ENCODE measurements at places on chromosomes 6 and 20.

- DNase-seq, result no peak
Observed at GRCh38 chr20:36441416-36441815, 99.9 kb upstream of the MYL9 start.

GRCh38 chr6:9540534-9541126 is 874.2 kb downstream of the TFAP2A start:
- DNase-seq, result peak; percentile 53

DNA sequence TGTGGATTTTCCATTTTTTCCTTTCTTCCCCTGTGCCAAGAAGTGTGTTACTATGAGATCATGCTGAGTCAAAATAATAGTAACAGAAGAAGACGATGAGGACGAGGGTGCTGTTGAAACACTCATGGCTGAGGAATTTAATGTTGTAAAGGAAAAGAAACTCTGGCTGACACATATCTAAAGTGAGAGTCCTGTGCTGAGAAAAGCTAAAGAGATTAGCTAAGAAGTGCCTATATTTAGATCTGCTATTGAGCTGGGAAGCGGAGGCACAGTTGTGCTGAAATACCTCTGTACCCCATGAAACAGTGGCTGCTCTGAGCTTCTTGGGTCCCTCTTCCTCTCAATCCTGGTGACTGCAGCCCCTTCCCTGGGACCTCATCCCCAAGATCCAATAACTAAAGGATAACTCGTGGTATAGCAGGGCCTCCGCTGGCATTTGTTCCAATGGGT is 1.1 kb upstream of the SYTL3 start:
- no peak for DNase-seq

DNA sequence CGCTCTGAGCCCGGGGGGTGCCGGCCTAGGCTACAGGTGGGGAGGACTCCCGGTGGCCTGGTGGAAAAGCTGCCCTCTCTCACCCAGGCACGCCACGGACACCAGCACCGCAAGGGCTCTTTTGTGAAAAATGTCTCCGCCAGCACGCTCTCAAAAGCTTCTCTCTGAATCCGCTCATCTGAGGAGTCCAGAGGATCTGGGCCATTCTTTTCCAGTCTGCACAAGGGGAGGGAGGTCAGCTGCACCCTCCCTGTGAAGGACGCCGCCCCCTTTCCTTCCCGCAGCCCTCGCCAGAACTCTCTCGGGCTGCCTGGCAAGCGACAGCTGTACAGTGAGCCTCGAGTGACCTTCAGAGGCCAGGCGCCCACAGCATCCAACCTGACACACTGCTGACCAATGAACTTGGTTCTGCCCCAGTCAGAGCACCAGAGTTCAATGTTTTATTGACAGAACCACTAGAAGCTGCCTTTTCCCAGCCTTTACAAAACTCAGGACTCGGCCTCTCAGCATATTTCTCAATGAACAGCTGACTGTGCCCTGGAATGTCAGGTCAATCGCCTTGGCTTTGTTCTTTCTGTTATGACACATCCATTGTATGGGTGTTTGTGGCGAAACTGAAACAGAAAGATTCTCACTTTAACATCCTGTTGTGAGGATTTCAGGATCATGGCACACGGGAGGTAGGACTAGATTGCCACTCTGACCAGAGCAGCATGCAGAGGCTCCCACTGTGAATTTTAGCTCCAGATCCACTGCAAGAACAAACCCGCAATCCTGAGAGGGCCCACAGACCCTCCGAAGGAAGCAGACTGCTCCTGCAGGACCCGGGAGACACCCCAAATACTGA is 26.7 kb downstream of the SERPINB9 start:
- peak; percentile 82 for DNase-seq

DNA sequence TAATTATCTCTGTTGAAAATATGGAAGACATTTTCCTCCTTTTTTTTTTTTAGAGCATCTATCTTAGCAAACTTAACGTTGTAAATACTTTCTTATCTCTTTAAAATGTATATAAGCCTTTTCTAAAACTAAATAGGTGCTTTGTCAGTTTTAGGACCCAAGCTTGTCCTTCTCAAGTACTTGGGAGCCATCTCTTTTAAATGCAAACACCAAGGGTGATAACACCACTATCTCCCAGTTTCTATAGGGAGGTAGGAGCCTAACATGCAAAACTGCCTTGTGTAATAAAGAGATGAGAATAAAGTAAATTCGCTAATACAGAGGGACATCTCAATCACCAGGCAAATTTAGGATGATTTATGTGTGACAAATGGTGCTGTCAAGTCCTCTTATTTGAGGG is 157.0 kb upstream of the FAM83B start:
- no peak for DNase-seq
